ENCODE measurements at places on chromosomes 7 and 10.
A peak's percentile ranks its signal among the peaks of the same experiment; 100 is the strongest.

DNA sequence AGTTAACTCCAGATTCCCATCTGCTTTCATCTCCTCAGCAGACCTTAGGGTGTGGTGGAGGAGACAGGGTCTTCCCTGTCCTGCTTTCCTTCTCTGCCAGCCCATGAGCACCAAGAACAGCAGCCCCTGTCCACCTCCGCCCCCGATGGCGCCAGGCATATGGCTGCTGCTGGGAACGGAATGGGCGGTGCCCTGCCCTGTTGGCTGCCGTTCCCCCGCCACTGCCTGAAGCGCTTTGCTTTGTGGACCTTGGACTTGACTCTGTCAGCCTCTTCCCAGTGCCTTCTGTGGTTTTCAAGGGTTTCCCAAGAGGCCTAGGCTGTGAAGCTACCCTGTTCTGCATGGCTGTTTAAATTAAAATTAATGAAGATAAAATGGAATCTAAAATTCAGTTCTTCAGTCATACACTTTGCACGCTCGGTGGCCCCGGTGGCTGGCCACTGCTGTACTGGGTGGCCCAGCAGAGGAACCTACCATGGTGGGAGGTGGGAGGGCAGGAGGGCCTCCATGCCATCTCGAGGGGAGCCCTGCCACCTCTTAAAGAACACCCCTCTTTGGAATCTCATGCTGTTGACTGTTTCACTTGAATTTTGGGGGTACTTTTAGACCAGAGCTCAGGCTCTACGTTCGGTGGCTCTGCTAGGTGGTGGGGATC, 78.7 kb downstream of the NKX6-2 start:
- no peak for DNase-seq

DNA sequence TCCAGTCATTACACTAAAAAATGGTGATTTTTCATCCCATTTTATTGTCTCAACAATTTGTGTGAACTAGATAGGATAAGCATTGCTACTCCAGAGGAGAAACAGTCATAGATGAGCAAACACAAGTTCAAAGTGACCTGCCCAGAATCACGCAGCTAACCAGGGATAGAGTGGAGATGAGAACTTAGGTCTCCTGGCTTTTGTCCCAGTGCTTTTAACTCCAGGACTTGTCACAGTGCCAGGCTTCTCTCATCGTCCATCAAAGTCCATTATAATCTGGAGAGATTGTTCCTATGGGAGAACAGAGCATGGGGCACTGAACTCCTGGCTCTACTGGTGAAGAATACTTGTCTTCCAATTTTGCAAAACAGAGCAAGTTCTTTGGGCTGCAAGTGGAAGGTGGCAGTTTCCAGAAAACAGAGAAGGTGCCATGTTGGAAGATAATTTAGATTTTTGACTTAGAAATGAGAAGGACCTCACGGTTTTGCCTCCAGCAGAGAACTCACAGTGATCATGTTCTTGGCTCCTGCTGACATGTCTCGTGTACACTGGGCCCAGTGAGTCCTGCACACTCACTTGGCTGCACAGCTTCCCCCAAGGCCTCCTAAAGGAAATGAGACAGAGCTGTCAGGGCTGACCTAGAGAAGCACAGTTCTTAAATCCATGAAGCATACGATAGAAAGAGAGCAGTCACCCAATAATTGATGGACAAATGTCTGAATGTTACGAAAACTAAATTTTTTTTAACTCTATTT, 322.9 kb upstream of the NRP1 start:
- no peak for DNase-seq

DNA sequence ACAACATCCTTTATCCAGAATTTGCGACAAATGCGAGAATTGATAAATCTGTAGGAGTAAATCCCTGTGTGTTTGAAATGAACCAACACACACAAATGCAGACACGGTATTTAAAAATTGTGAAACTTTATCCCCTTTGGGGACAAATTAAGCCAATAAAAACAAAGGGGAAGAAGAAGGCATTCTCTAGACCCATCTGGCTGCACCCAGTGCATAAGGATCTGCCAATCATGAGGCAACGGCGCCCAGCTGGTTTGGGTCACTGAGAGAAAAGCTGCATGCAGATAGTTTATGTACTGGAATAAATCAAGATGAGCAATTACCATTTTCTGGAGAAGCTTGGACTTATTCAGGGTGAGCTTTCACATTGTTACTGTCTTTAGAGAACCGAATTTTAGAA, 45.7 kb downstream of the VAX1 start:
- no peak for DNase-seq

DNA sequence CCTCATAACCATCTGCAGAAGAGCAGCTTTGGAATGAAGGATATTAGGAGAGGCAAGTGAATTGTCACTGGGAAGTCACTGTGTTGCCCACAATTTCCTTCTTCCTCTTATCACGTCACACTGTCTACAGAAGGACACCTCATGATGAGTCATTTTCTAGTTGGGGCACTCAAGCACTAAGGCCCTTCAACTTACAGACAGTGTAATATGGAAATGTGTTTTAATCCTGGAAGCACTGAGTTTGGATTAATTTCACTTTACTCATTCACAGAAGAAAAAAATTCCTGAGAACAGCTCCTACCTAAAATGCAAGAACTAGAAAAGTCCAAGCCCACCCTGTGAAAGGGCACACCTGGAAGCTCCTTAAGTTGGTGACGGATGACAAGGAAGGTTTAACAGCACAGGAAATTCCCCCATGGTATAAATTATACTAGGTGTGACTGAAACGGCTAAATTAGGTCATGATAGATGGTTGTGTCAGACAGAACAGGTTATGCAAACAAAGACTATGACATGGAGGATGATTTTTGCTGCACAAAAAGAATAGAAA, 56.6 kb downstream of the PARD3 start:
- no peak for DNase-seq

DNA sequence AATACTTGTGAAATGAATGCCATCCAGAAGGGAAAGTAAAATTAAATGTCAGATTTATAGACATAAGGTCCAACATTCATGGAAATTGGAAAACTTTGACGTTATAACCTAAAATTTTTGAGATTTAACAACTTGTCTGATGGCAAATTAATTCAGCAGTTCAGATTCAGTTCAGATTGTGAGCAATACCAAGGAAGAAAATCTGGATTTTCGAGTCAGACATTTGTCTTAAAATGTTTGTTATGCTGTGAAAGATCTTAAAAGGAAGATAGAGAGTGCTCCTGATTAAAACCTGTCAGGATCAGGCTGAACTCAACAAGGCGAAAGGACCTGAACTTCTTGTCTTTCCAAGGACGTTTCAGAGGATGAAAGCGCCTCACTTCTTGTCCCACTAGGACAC, 320.9 kb downstream of the PAXIP1 start:
- no peak for DNase-seq

- no peak for DNase-seq
Observed at GRCh38 chr7:85052894-85053293, 134.0 kb downstream of the SEMA3D start.

DNA sequence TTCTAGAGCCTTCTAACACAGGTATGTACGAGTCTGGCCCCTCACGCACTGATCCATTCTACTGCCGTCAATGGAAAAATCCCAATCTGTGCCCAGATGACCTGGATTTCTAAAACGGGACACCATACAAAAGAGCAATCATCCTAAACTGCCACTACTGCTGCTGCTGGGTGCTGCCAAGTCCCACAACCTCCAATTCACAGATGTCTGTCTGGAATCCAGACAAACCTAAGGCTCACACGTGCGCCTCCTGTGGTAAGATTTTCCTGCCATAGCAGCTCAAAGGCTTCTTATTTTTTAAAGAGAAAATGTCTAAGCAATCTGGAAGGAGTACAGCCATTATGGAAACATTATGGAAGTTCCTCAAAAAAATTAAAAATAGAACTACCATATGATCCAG, 40.9 kb downstream of the JCAD start:
- DNase-seq: no peak

DNA sequence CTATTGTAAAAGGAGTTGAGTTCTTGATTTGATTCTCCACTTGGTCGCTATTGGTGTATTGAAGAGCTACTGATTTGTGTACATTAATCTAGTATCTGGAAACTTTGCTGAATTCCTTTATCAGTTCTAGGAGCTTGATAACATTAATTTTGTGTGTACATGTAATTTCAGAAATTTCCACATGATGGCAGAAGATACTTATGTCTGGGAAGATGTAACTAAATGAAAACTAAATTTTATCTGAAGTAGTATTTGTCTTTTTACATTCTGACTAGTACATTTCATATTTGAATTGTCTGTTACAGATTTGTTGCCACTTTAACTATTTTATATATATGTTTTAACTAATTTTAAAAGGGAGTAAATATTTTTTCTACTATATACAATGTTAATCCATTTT, 27.6 kb downstream of the SDHAF3 start:
- no peak for DNase-seq

- no peak for DNase-seq
Observed at GRCh38 chr7:32073533-32073932, 3.3 kb upstream of the PDE1C start.

- DNase-seq: no peak
Observed at GRCh38 chr10:74394416-74394969, 243.5 kb downstream of the ADK start.

DNA sequence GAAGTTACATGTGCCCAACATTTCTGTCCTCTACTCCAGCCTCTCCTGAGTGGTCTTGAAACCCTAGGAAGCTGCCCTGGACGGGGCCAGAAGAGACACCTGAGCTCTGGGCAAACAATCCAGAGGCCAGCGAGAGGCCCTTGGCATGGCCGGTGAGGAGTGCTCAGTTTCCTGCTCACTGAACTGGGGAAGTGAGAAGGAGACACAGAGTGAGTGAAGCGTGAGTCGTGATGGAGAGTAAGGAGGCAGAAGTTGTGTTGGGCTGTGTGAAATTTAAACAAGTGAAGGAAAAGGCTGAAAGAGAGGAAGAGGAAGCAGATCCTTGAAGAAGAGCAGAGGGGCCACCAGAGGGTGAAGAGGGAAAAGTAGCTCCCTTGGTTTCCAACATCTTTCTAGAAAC, 73.2 kb downstream of the WNT2 start:
- DNase-seq: no peak

GRCh38 chr10:13614530-13615332, 28.0 kb downstream of the PRPF18 start:
- DNase-seq: no peak

DNA sequence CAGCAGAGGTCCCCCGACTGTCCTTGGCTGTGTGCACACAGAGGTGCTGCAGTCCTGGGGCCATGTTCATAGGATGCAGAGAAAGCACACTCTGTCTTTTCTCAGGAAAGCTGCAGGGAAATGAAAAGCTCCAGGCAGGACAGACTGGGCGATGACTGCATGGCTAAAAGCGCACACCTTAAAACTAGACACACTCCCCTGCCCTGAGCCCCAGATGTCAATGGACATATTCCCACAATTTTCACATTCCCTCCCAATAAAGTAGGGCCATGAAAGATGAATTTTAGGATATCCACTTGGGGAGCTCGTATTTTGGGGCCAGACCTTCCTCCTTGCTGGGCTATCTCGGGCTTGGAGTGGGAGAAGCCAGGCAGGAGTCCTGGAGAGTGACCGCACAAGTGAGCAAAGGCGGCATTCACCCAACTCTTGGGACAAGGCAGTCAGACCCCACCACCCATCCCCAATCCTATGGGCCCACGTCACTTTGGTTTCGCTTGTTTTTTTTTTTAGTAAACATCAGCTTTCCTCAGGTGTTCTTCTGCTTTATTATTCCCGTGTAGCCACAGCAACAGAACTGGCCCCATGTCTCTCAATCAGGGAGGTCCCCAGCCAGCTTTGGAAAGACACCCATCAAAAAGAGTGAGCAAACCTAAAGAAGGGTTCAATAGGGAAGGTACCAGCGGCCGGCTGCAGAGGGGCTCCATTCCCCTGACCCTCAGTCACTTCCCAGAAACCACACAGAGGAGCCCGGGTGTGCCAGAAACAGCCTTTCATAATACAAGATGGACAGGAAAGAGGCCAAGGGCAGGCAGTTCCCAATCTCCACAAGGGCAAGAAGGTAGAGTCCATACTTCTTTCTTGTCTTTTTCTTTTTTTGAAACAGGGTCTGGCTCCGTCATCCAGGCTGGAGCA, 12.7 kb downstream of the GPRIN2 start:
- DNase-seq: peak; percentile 1

- DNase-seq: no peak
Observed at GRCh38 chr7:139382439-139382838, 22.7 kb downstream of the LUC7L2 start.

DNA sequence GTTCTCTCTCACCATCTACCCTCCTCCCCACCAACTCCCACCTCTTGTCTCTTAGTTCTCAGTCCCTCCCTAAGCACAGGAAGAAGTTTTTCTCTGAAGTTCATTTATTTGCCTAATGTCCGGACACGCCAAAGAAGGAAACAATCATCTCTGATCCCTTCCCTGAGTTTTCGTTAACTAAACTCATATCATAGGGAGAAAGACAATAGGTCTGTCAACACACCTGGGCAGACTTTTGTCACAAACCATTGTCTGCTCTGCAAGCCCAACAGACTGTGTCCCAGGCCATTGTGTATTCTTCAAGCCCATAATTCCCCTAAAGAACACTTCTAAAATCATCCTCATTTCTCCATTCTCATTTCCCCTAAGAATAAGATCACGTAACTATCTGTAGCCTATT, 691.0 kb upstream of the MBL2 start:
- no peak for DNase-seq

- DNase-seq: no peak
Observed at GRCh38 chr7:85924062-85924461, 719.6 kb upstream of the GRM3 start.

DNA sequence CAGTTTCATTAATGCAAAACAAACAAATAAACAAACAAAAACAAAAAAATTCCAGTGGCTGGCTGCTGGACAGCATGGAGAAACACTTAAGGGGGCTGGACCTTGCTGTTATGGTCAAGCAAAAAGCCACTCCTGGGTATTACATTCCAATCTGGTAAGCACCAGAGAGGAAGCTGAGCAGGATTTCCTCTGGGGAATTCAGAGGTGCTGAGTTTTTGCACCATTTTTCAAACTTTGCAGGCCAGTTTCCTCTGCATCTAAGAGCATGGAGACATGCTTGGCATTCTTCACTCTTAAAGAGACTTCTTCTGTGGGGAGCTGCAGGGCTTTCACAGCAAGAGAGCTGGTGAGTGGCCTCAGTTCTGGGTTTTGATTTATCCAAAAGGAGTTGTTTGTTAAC, 84.5 kb downstream of the FZD1 start:
- no peak for DNase-seq

GRCh38 chr7:142811154-142811737, 40.5 kb downstream of the PRSS2 start:
- no peak for DNase-seq

DNA sequence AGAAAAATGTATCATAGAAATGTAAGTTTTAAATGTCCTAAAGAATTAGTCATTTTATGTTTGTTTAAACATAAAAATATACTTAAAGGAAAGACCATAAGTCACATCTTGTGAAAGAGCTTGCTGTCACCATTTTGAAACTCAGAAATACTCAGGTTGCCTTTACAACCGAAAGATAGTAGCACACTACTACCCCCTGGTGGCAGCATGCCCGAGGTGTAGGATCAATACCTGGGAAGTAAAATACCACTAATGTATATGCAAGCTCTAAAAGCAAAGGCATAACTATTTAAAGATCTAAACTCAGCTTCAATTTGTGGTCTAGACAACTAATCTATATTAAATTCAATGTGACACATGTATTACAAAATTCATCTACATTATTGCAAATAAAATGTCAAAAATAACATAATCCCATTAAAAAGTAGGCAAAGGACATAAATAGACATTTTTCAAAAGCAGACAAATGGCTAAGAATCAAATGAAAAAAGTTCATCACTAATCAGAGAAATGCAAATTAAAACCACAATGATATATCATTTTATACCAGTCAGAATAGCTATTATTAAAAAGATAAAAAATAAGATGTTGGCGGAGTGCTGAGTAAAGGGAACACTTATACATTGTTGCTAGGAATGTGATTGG, 47.7 kb upstream of the FGL2 start:
- peak; percentile 91 for DNase-seq

All from activated CD4-positive, alpha-beta T cell treated with anti-CD3 and anti-CD28 coated beads, Interleukin-2, amount 50 U/mL, for 1 hour (primary cell).